ENCODE measurements at places on chromosomes 5 and 9.
A peak's percentile ranks its signal among the peaks of the same experiment; 100 is the strongest.

GRCh38 chr5:65986050-65986451 lies 59.7 kb downstream of the ERBIN start:
- DNase-seq, result no peak

DNA sequence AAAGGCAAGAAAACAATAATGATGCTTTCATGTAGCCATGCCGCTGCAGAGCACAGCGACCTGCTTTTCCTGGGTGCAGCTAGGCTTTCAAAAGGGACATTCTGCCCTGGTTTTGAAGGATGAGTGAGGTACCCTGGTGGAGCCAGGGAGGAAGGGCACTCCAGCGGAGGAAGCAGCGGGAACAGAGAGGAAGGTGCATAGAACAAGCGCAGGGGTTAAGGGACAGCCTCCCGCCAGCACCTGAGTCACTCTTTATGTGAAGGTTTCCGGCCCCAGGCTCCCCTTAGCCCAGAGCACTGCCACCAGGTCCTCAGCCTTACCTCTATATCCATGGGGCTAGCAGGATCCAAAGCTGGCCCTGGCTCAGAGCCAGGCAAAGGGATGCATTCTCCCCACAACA lies 221.1 kb downstream of the CDK5RAP2 start:
- no peak for DNase-seq

DNA sequence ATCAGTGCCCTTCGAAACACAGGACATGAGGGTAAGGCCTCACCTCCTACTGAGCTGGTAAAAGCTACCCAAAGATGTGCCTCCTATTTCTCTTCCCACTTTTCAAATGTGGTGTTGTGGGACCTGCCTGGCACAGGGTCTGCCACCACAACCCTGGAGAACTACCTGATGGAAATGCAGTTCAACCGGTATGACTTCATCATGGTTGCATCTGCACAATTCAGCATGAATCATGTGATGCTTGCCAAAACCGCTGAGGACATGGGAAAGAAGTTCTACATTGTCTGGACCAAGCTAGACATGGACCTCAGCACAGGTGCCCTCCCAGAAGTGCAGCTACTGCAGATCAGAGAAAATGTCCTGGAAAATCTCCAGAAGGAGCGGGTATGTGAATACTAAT lies 1.9 kb downstream of the IRGM start:
- no peak for DNase-seq

- no peak for DNase-seq
Observed at GRCh38 chr5:115941051-115941675, 21.1 kb upstream of the LVRN start.

DNA sequence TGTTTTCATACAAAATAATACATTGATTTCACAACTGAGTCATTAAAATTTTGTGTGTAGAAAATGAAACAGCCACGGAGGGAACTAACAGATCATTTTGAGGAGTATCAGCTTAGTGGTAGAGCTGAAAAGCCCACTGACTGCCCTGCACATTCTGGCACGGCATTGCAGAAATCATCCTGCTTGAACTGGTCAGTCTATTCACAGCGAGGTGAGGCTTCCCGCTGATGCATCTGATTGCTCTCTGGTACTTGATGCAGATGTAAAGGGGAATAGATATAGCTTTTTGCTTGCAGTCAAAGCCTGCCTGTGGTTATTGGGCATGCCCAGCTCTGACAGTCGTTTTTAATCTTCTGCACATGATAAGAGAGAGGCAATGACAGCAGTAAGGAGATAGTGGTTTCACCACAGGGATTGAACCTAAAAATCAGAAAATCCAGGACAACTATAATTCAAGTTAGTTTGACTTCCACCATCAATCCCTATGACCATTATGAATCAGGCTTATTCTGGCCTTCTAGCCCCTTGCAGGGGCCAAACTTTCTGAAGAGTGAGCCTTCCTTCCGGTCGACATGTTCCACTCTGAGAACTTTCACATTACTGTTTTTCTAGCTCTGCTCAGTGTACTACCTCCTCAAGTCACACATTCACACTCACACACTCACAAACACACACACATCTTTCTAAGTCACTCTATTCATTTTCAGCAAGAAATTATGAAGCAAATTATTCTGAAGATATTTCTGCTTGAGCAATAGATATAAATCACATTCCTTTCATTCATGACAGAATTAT lies 782.8 kb upstream of the NUDT12 start:
- no peak for DNase-seq

DNA sequence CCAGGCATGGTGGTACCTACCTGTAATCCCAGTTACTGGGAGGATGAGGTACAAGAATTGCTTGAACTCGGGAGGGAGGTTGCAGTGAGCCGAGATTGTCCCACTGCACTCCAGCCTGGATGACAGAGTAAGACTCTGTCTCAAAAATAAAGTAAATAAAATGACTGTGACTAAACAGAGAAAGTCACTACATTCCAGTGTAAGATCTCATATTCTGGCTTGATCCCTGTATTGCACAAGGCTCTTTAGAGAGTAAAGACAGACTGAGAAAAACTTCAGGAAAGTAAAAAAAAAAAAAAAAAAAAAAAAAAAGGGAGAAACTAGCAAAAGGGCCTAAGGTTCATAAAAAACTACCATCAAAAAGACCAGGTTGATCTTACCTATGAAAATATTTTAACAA lies 106.6 kb upstream of the PJA2 start:
- DNase-seq, result no peak

GRCh38 chr5:178895615-178896571 lies at the start of gene ZFP2:
ZFP2 (plus strand) TSS chr5:178895913; CDS start chr5:178931314, 35,401 bp downstream.
- DNase-seq, result peak; percentile 27

DNA sequence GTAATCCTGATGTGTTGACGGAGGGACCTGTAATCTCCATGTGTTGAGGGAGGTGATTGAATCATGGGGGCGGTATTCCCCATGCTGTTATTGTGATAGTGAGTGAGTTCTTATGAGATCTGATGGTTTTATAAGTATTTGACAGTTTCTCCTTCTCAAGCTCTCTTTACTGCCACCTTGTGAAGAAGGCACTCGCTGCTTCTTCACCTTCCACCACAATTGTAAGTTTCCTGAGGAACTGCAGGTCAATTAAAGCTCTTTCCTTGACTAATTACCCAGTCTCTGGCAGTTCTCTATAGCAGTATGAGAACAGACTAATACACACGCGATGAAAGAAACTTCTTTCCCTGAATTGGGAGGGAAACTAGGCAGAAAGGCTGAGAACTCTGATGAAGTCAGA lies 141.1 kb upstream of the RAD23B start:
- no peak for DNase-seq

- DNase-seq, result no peak
Observed at GRCh38 chr5:106640511-106640910, 1030.2 kb downstream of the EFNA5 start.

DNA sequence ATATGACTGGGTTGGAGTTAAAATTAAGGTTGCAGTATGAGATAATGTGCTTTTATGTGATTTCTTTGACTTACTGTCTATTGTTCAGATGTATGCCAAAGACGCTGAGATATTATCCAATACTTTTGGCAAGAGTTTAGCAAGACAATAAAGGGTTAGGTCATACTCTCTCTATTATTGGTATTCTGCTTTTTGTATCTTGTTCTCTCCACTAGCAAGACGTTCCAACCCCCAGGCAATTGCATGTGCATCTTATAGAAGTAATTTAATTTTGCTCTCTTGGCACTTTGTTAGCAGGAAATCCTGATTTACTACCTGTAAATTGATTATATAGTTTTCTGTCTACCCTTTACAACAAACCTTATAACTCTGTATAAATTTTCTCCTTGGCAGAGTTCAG lies 1093.6 kb downstream of the CDH9 start:
- DNase-seq, result no peak

- no peak for DNase-seq
Observed at GRCh38 chr9:131420980-131421624, 27.2 kb downstream of the PRRC2B start.

DNA sequence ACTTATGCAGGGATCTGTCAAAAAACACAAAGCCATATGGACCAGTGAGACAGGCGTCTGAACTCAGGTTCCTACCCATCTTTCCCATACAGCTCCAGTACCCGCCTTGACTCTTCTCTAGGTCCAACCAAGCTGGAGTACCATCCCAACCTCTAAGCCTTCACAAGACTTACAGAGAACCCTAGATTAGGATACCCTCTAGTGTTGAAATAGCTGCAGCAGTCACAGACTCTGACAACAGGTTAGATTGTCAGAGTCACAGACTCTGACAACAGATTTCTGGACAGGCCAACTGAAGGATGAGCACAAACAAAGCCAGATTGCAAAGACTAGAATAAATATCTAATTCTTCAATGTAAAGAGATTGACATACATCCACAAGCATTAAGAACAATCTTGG lies 266.1 kb downstream of the GRIA1 start:
- no peak for DNase-seq

DNA sequence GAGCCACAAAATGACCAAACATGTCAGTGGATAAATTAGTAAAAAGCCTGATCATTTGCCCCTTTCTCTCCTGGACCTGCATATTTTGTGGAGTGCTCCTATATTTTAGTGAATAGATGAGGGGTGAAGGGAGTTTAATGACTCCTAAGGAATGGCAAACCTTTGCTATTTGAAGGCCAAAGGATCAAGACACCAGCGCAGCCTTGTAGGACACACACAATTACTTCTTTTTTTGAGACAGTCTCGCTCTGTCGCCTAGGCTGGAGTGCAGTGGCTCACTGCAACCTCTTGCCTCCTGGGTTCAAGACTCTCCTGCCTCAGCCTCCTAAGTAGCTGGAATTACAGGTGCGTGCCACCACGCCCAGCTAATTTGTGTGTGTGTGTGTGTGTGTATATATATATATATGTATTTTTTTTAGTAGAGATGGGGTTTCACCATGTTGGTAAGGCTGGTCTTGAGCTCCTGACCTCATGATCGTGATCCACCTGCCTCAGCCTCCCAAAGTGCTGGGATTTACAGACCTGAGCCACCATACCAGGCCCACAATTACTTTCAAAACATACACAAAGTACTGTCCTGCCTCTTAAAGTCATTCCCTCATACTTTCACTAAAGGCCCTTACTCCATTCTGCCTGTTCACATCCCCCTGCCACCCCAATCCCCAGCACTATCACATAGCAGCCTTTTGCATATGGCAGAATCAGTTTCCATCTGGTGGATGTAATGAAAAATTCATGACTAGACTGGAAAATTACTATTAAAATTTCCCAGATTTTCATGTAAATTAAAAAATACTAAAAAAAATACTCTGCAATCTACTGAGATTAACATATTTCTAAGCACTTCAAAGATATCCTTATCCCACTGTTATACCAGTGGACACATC lies 60.4 kb downstream of the CSNK1A1 start:
- DNase-seq, result no peak

- no peak for DNase-seq
Observed at GRCh38 chr9:87441251-87441650, 56.4 kb upstream of the DAPK1 start.

DNA sequence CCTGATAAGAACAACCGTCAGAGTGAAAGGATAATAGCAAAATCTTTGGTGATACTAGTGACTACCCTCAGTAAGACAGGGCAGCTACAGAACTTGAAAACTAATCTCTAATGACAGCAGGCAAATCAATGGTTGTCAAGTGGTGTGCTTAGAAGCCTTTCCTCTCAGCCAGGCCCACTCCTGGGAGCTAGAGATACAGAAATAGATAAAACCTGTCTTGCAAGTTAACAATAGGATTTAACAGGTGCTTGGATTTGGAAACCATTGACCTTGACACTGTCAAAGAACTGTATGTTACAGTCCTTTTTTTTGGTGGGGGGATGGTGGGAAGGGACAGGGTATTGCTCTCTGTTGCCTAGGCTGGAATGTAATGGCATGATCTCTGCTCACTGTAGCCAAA lies 118.6 kb downstream of the BASP1 start:
- DNase-seq, result no peak

DNA sequence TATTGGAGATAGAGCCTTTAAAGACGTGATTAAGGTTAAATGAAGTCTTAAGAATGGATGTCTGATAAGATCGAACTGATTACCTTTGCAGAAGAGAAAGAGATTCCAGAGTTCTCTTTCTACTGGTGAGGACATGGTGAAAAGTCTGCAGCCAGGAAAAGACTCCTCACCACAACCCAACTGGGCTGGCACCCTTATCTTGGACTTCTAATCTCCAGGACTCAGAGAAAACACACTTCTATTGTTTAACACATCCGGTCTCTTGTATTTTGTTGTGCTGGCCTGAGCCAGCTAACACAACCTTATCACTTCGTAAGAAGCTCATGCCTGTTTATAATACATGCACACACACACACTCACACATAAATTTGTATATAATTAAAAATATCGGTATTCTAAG lies 489.1 kb downstream of the PRDM9 start:
- DNase-seq, result no peak

- DNase-seq, result no peak
Observed at GRCh38 chr5:95812074-95812471, 10.5 kb downstream of the GLRX start.

- DNase-seq, result peak; percentile 21
Observed at GRCh38 chr5:99900302-99900852, 634.8 kb upstream of the FAM174A start.

GRCh38 chr5:173919443-173919842 lies 31.3 kb downstream of the CPEB4 start:
- DNase-seq, result no peak

GRCh38 chr5:25119650-25120049 lies 474.9 kb upstream of the CDH10 start:
- no peak for DNase-seq

All from NCI-H460 (cell line).